CD4-positive, alpha-beta T cell treated with Interleukin-6 for 4 hours (primary cell): ENCODE measurements at places on chromosomes 1 and 21.

GRCh38 chr1:94803517-94804441, 16.4 kb upstream of the SLC44A3 start:
- no peak for DNase-seq

DNA sequence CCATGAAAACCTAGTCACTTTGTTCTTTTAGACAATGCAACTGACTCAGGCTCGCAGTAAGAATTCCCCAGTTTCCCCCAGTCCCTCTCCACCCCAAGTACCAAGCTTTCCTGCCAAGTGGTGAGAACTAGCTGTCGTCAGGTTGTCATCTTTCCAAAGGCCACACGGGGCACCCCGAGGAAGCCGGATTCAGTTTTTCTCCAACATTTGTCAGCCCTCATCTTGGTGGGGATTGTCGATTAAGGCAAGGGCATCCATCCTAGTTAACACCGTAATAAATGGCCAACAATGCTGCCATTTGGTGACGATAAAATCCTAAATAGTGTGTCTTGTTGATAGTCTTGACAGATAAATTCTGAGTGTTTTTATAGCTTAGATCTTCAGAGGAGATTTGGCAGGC, 55.9 kb upstream of the PROX1 start:
- no peak for DNase-seq

DNA sequence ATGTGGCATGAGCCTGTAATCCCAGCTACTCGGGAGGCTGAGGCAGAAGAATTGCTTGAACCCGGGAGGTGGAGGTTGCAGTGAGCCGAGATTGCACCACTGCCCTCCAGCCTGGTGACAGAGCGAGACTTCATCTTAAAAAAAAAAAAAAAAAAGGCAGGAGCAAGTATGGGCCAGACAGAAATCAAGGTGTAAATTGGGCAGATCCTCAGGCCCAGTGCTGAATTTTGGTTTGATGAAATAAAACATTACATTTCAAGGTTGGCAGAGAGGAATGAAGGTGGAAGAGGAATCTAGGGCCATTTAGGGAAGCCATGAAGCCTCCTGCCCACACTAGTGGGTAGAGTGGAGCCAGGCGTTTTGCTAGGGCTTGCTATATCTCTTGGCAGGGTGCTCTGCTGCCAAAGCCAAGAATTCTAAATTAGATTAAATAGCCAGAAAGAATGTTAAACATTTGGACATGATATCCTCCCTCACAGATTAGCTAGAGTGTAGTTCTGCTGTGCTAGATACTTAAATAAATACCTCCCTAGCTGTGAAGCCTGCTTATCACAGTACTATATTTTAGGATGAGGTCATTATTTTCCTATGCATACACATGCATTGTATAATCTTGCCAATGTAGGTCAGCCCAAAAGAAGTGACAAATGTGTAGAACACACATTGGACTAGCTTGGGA, 16.6 kb upstream of the LGALS8 start:
- DNase-seq: no peak

GRCh38 chr1:246005067-246005466, 502.0 kb downstream of the SMYD3 start:
- DNase-seq: no peak

DNA sequence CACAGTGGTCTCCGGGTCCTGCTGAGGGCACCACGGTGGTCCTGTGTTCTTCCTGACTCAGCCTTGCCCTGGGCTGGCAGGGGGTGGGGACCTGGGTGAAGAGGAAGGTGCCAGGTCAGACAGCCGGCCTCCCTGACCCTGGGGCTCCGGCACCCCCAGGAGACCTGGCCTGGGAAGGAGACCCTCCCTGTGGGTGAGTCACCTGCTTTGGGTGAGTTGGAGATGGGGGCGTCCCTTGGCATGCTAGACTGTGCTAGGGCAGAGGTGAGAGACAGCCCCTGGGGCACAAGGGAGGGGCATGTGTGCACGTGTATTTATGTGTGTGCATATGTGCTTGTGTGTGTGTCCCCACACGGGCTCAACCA, 23.4 kb downstream of the SPSB1 start:
- DNase-seq: no peak

GRCh38 chr1:47618830-47619229, 181.0 kb downstream of the FOXD2 start:
- no peak for DNase-seq

- peak; percentile 36 for DNase-seq
Observed at GRCh38 chr1:210400043-210400840, 71.5 kb downstream of the HHAT start.

GRCh38 chr1:17429183-17429582, 10.3 kb downstream of the RCC2 start:
- DNase-seq: no peak

DNA sequence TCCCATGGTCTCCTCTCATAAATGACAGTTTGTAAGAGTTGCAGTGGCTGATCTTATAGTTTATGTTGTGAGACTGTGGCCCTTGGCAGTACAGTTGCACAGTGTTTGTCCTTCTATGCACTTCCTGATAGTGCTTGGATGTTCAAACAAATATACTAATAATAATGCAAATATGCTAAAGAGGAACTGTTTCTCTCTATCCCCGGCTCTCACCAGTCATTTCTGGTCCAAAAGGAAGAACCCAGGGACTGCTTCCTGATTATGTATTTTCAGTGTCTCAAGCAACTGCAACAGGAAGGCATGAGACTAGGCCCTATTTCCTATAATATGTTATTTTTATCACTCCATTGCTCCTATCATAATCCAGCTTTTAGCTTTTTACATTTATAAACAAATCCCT, 17.0 kb upstream of the SUCO start:
- DNase-seq: no peak

- no peak for DNase-seq
Observed at GRCh38 chr1:178060789-178061556, 32.9 kb upstream of the RASAL2 start.

DNA sequence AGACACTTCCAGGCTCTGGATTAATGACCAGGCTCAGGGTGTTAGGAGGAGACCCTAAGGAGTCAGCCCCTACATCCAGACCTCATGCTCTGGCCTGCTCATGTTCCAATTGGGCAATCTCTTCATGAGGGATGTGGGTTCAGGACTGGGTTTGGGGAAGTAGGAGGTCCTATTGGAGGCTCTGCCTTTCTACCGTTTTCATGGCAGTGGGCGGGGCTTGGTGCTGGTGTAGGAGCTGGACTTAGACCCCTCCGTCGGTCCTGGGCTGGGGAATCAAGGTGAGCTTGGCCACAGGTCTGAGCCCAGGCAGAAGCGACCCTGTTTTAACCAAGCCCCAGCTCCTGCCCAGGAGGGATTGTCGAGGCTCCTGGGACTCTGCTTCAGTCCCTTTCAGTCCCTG, 123.4 kb downstream of the PRDM16 start:
- no peak for DNase-seq

DNA sequence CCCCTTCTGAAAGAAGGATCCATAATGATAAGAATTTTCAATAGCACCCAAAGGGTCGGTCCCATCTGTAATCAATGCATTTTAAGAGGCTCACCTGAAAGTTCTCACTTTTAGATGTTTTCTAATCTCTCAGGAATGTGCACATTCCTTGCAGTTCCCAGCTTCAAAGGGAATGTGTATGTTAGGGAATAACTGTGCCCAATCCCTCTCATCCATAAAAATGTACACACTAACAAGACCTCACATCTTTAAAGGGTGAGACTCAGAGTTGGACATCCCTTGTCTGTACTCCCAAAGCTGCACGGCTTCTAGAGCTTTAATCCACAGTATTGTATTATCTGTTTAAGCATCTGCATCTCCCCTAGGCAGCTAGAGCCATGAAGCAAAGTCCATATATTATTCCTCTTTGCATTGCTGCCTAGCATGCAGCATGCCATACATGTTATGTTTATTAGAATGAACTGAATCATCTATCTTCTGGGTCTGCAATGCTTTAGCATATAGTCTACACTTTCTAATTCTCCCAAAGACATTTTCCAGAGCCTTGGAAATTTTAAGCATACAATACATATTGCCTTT, 9.3 kb upstream of the CCN1 start:
- DNase-seq: no peak

GRCh38 chr1:220700556-220701179, 10.5 kb downstream of the C1orf115 start:
- no peak for DNase-seq

GRCh38 chr1:99623554-99623953, 22.4 kb upstream of the PALMD start:
- DNase-seq: no peak

DNA sequence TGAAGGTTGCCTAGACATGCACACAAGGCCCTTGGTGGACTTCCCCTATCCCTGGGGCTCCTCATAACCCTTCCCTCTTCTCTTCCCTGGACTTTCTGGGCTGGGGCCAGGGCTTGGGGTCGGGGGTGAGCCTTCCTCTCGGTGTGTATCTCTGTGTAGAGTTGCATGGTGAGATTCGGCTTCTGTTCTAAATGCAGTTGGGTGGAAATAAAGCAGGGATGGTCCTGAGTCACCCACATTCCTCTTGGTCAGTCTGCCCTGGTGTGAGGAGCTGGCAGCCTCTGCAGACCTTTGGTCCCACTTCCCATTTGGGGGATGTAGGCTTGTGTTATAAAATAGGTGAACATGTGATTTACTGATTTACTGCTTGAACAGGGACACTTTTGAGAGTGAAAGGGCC, 38.0 kb downstream of the ADARB1 start:
- DNase-seq: no peak

DNA sequence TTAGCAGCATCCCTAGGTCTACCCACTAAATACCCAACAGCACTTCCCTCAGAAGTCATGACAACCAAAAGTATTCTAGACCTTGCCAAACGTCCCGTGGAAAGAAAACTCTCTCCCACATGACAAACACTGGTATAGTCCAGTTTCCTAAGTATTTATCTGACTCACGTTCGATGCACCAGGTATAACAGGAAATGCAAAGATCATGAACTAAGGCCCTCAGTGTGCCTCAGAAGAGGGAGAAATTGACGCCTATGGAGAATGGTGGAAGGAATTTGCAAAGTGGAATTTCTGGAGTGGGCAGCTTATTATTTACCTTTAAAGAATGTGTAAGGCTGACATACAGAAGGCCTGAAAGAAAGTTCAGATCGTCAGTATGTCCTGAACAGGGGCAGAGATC, 523.6 kb upstream of the DAB1 start:
- no peak for DNase-seq

DNA sequence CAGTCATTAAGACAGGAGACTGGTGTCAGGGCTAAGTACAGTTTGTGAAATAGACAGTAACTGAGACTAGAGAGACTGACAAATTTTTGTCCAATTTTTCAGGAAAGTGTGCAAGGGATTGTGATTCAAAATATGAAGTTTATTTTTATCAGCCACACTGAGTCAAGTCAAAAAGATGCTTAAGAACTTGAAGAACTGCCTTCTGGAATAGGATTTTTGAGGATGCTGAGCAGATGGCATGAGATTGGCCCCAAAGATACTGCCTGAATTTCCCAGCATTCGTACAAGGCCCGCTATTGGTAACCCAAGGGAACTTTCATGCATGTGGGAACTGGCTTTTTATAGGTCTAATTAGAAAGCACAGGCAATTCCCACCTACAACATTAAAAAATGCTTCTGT, 610.0 kb downstream of the LMO4 start:
- no peak for DNase-seq

DNA sequence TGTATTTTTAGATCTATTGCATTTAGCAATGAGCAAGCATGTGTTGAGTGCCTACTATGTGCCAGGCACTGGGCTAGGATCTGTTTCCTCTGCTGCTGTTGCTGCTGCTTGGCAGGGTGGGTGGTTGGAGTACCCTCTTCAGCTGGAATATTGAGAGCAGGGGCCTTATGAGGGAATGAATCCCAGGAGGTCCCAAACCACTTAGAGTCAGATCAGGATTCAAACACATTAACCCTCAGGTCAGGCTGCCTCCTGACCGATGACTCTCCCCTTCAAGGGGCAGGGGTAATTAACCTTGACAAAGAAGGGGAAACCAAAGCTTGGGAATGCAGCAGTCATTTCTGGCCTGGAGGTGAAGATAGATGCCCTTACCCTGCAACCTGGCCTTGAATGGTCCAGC, 138.0 kb downstream of the IGSF21 start:
- DNase-seq: no peak

DNA sequence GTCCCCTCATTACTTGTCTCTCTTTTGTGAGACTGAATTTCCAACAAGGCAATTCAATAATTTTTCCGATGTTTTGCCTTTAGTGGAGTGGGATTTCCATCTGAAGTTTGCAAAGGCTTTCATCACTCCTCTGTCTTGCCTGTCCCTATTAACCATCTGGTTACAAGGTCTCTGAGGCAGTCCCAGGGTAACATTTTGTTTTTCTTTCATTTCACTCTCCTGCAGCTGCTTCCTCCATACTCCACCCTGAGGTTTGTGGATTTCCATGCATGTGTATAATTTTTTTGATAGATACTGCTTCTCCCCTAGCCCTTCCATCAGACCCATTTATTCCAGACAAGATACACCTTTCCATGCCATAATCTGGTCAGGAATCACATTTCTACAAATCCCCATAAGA, 366.8 kb downstream of the PTBP2 start:
- no peak for DNase-seq

GRCh38 chr21:45449658-45450422, 44.9 kb downstream of the COL18A1 start:
- no peak for DNase-seq

DNA sequence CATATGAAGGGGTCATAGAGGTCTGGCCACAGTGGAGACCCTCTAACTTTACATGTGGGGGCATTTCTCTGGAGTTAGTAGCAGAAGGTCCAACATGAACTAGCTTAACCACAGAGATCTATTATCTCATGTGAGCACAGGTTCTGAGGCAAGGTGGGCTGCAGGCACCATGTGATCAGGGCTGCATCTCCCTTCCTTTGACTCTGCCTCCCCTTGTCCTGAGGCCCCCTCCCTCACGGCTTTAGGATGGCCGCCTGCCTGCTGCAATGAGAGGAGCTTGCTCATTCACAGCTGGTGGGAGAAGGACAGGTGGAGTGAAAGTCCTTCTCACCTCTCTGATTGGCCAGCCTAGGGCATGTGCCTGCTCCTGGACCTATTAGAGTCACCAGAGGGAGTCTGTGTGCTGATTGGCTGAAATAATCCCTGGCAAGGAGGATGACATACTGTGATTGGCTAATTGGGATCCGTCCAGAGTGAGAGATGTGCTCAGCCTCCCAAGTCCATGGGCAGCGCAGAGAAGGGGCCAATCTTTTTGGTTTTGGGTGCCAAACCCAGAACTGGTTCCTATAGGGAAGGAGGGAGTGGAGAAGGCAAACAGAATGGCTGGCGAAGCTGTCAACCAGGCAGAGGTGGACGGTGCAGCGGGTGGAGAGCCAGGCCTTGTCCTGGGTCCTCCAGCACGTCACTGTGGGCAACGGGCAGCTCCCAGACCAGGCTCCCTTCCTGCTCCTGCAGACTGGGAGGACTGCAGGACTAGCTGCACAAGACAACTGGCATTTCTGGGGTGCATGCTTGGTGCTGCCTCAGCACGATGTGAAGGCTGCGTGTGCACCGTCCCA, 39.4 kb upstream of the C1orf174 start:
- no peak for DNase-seq

GRCh38 chr1:176617881-176618280, 154.9 kb downstream of the PAPPA2 start:
- DNase-seq: no peak

DNA sequence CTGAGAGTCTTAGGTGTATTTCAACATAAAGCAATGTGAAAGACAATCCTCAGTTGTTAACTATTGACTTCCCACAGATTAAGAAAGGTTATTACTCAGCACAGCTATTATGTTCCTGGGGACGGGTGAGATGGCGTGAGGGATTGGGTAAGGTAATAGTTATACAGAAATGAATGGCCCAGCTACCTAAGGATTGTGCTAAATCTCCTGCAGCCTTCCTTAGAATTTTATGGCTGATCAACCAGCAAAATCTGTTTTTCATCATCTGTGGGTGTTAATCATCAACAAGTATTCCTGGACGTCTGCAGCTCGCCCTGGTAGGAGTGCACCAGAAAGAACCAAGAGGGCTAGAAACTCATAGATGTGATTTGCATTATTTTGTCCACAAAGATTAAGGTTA, 146.0 kb upstream of the IVNS1ABP start:
- DNase-seq: no peak
